ENCODE measurements at places on chromosomes 4 and X.

DNA sequence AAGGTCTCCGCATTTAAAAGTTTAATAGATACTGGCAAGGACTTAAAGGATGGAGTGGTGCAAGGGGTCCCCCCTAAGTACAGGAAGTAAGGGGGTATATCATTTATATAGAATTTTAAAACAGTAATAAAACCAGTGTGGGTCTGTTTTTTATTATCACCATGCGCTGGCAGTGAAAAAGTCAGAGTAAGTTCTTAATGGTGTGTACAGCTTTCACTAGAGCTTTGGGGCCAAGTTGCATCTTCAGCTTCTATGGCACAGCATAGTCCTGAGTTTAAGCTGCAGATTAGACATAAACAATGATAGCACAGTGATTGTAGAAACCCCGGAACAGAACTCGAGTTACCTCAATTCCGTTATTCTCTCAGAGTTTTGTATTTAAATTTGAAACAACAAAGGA, 27.6 kb downstream of the RHOH start:
- DNase-seq = no peak

DNA sequence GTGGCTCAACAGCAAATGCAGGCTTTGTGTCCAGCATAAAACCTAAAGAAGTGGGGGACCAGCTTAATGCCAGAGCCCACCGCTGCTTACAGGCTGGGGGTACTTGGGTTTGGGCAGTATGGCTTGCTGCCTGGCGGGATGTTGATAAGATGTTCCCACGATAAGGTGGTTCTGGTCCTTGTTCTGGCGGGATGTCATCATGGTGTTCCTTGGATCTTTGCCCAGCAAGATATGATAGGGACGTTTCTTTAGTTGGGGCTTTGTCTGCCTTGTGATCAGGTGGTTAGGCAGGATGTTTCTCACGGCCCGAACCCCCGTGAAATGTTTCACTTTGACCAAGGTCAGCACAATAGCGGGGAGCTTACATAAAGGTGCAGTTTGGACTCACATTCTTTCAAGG, 35.3 kb downstream of the PNPLA4 start:
- DNase-seq = no peak

DNA sequence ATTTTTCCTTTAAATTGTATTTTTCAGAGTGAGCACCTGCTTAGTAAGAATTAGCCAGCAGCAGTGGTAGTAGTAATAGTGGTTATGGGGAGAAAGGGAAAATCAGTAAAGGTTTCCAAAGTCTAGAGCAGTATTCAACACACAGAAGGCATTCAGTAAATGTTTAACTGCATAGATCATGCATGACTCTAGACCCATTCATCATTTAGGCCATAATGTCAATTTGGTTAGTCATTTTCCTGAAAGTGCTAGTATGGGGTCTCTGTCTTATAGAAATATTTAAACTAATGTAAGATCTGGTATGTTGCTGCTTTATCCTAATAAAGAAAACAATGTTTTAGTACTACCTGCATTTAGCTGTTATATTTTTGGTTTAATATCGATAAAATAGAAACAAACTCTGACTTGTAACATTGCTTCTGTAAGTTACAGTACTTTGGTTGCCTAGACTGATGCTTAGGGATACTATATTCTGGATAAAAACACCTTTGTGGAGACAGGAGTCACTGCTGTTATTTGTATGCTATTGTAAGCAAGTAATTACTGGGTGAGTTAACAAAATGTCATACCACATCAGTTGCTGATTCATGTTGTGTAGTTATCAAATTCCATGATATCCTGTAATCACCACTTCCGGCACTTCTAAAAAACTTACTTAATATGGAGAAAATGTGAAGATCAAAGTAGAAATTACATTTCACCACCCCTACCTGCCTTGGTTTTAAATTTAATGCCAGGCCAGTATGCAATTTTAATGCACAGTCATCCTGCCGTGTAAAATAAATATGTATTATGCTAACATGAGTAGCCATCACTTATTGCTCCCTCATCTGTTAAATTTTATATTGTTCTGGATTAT, 115.8 kb upstream of the BMPR1B start:
- DNase-seq = no peak

DNA sequence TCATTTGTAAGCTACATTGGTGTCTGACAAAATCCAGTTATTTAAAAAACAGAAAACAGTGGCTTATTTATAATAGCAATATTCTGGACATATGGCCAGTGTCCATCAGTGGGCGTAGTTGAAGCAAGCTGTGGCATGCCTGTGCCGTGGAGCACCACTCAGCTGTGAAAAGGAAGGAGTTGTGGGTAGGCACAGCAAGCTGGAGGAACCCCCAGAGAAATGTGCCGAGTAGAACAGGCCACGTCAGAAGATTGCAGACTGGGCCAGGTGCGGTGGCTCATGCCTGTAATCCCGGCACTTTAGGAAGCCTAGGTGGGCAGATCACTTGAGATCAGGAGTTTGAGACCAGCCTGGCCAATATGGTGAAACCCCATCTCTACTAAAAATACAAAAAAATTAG, 102.4 kb downstream of the GPR143 start:
- no peak for DNase-seq

- no peak for DNase-seq
Measured at GRCh38 chrX:133726642-133727041, 258.8 kb downstream of the GPC3 start.

DNA sequence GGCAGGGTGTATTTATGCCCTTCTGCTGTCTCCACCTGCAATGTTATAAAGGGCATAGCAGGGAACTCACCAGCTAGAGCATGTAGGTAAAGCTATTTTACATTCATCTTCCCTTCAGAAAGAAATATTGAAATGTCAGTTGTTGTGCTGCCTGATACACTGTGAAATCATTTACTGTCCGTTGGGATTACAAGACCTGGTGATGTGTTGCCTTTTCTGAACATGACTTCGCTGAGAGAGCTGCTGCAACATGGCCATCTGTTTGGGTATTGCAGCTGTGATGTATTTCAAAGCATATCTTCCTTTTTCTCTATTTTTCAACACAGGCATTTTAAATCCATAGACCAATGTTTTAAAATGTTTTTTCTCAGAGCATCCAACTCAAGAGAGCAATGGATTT, 644.1 kb upstream of the GNPDA2 start:
- DNase-seq = no peak

DNA sequence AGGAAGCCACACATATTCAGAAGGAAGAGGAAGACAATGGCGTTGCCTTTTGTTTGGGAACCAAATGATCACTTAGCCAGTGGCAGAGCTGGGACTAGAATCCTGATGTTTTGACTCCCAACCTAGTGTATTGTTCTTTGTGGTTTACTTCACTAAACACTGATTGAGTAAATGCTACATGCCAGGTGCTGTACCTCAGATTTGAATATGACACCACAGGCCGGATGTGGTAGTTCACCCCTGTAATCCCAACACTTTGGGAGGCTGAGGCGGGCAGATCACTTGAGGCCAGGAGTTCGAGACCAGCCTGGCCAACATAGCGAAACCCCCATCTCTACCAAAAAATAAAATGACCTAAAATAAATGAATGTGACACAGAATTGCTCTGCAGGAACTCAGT, 8.4 kb downstream of the NDUFA1 start:
- no peak for DNase-seq

DNA sequence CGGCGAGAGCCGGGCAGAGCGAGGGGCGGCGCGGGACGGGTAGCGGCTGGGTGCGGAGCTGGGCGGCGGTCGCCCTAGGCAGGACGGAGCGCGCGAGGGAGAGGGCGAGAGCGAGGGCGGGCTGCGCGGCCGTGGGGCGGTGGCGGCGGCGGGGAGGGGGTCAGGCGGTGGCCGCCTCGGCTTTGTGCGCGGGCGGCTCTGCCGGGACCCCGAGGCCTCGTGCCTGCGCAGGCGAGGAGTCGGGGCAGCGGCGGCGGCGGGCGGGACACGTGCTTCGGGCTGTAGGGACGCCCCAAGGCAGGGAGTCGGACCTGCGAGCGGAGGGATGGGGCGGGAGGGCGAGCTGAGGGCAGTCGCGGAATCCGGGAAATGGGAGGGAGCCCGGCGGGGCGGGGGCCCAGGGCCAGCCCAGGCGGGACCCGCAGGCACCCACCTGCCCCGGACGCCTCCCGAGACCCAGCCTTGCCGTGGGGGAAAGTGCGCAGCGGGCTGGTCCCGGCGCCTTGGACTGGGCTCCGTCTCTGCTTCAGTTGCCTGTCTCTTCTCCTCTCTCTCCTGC, 465 bp downstream of the BMPR1B start:
- DNase-seq = peak; percentile 59

GRCh38 chrX:50067435-50068284, 133.1 kb downstream of the AKAP4 start:
- no peak for DNase-seq

GRCh38 chr4:44931720-44932119, 205.4 kb upstream of the GNPDA2 start:
- DNase-seq = no peak

DNA sequence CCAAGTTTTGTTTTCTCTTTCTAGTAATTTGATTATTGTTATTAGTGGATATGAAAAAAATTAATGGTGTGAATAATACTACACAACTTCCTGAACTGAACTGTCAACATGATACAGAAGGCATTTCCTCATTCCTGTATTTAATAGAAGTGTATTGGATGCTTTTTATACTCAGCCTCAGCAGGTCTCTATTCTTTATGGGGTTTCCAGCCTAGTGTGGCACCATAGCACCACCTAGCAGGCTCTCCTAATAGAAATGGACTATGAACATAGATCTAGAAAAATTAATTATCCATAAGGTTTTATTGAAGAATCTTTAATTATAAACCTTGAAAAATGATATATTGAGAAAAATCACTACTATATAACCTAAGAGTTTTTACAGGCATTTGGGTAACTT, 52.4 kb downstream of the GLRB start:
- no peak for DNase-seq

- no peak for DNase-seq
Measured at GRCh38 chr4:129350834-129351721, 255.1 kb downstream of the C4orf33 start.

DNA sequence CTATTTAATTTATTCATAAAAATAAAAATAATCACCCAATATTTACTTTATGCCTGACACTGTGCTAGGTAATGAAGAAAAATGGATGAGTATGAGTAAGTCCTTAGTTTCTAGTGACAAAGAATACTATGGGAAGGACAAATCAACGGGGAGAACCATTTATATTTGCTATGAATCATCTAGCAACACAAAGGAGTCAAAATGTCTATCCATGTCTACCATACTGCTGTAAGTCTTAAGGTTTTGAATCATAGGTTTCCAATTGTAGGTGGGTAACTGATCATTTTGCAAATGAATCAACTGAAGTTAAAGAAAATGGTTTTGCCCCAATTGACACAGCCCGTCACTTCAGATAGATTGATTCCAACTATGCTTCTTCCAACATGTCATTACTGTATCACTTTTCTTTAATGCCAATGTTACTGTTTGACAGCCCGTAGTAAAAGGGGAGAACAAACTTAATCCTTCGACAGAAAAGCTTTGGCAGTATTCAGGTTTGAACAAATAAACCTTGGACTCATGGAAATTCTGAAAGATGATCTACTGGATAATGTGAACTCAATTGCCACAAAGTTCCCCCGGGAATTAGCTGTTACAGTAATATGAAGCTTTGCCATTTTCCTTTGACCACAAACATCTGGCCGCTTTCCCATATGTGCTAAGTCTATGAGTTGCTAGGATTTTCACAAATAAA, 3.2 kb downstream of the TDO2 start:
- no peak for DNase-seq

- DNase-seq = no peak
Measured at GRCh38 chr4:4182835-4183568, 43.7 kb downstream of the OTOP1 start.

DNA sequence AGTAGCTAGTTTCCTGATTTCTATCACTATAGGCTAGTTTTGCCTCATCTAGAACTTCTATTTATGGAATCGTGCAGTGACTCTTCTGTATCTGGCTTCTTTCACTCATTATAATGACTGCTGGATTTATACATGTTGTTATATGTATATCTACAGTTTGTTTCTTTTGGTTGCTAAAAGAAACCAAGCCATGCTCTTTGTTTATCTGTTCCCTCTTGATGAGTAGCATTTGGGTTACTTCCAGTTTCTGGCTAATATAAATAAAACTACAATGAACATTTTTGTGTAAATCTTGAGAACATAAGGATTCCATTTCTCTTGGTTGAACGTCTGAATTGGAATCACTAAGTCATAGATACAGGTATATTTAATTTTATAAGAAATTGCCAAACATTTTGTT, 73.9 kb downstream of the ARHGAP24 start:
- DNase-seq = no peak

- no peak for DNase-seq
Measured at GRCh38 chrX:28347476-28347875, 239.8 kb upstream of the IL1RAPL1 start.

GRCh38 chr4:120965938-120966337, 43.4 kb upstream of the PRDM5 start:
- no peak for DNase-seq

DNA sequence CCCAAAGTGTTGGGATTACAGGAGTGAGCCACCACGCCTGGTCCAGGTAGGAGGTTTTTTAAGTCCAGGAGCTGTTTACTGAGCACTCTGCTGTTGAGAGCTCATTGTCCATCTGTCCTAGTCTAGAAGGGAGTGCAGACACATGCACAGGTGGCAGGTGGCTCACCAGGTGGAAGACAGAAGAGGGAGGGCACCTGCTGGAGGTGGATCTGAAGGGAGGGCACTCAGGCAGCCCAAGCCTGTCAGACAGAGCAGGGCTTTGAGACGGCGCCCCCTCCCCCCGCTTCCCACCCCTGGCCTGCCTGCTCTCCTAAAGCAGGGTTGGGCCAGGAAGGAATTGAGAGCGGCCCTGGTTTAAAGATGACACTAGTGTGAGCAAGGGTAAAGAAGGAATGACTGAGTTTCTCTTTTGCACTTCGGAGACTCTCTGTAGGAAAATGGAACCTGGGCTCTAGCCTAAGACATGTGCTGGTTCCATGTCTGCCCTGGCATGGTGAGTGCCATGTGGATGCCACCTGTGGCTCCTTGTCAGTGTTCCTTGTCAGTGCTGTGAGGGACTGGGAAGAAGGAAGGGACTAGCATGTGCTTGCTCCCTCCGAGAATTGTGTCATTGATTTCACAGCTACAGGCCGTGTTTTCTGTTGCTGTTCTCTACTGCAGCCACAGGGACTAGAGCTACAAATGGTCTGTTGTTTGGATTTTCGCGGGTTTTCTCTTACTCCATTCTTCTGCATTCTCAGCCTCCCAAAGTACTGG, 108.6 kb downstream of the TNIP2 start:
- DNase-seq = no peak

- no peak for DNase-seq
Measured at GRCh38 chrX:70026112-70026850, 23.5 kb downstream of the AWAT2 start.

DNA sequence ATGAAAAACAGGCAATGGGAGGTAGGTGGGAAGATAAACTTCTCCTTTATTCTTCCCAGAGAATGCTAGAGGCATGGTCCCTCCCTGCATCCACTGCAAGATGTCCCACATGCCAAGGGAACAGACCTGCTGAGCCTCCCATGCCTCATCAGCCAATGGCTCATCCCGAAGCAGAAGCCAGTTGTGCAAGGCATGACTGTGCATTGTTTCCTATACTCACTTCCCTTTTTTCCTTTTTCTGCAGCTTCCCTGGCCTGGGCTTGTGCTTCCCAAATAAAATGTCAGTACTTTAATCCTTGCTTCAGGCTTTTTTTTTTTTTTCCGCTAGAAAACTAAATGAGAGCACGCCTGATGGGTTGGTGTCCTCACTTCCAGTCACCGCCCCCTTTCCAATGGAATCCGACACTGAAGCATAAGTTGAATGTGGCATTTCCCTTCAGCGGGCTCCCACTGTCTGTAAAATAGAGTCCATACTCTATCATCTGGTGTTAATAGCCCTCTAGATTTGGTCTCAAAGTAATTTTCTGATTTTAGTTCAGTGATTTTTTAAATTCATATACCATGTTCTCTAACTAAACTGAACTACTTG, 239.0 kb upstream of the JADE1 start:
- DNase-seq = no peak
